ENCODE measurements at places on chromosomes 4 and X. TPM values are rescaled to one million over a fixed set of nuclear protein-coding genes. Genes with fewer than 3 reads are reported as not detected.

GRCh38 chrX:94288972-94289371 is 615.0 kb downstream of the FAM133A start:
- no peak for DNase-seq

DNA sequence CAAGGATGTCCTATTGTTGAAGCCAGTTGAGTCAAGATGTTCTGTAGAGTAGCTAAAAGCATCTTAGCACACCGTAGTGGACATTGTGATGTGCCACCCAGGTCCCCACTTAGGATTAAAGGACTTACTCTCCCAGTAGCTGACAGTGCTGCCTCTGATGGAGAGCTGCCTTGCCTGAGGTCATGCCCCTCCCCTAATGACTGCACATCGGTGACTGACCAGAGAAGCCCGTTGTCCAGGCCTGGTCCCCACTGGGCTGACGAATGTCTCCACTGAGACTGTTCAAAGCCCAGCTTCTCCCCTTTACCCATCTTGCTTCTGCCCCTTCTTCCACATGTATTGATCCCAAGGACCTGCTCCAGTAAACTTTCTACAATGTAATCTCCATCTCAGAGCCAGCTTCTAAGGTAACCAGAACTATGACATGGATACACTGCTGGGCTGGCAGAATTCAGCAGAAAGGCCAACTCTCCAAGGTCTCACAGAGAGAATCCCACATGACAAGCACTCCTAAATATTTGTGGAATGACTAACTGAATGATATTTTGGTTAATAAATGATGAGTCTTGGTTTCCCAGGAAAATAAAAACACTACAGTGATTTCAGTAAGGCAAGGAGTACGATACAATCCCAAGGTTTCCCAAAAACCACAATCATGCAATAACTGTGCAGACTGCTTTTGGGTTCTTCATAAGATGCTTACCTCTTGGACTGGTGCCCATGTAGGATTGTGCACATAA is 82.4 kb upstream of the TMEM150C start:
- DNase-seq = no peak

Gene SLC9A7
- total RNA-seq = 1.8 TPM

Gene ARHGAP24
- total RNA-seq = 25.0 TPM
